H4 (cell line): ENCODE measurements at places on chromosomes 16 and 17. TPM values are rescaled to one million over a fixed set of nuclear protein-coding genes. Genes with fewer than 3 reads are reported as not detected.

GRCh38 chr17:65268832-65269231 is 131.7 kb downstream of the RGS9 start:
- no peak for DNase-seq

DNA sequence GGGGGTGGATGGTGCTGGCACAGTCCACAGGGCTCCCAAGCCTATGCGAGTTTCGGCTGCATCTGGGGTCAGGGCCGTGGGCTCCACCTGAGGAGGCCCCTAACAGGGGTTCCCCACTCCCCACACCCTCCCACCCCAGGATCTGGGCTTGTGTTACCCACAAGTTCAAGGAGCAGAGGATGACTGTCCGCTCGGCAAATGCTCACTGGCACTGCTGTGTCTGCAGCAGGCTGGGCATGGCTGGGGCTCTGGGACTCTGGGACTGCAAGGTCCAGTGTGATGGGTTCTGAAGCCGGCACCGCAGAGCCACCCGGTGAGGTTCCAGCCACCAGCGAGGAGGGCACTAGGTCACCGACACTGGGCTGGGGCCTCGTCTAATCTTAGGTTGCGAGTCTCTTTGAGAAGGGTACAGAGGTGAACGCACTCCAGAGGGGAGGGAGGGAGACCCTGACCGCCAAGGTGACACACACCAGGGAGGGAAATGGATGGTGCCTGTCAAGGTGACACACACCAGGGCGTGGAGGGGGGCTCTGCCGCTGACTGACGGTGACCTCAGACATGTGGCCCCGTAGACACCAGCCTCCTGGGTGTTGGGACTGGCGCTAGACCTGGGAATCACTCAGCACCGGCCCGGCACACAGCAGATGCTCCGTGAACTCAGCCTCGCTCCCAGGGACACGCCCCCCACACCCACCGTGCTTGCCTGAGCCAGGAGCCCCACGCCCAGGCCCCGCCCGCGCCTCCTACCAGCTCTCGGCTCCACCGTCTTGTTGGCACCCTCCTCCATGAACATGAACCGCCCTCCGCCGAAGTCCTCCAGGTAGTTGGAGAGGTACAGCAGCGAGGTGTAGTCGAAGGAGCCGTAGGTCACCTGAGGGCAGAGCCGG is 20.5 kb upstream of the HEXD start:
- DNase-seq: no peak

Gene SRCIN1
- total RNA-seq: 0.12 TPM in 1 of 2 replicates, not detected in the other

GRCh38 chr16:86710602-86710950 is 132.2 kb downstream of the FOXL1 start:
- no peak for DNase-seq

- no peak for DNase-seq
These were observed 66.9 kb upstream of the TNRC6C start for GRCh38 chr17:77891602-77892001.

GRCh38 chr16:57092786-57093411 is 516 bp downstream of the CPNE2 start:
- DNase-seq: no peak

DNA sequence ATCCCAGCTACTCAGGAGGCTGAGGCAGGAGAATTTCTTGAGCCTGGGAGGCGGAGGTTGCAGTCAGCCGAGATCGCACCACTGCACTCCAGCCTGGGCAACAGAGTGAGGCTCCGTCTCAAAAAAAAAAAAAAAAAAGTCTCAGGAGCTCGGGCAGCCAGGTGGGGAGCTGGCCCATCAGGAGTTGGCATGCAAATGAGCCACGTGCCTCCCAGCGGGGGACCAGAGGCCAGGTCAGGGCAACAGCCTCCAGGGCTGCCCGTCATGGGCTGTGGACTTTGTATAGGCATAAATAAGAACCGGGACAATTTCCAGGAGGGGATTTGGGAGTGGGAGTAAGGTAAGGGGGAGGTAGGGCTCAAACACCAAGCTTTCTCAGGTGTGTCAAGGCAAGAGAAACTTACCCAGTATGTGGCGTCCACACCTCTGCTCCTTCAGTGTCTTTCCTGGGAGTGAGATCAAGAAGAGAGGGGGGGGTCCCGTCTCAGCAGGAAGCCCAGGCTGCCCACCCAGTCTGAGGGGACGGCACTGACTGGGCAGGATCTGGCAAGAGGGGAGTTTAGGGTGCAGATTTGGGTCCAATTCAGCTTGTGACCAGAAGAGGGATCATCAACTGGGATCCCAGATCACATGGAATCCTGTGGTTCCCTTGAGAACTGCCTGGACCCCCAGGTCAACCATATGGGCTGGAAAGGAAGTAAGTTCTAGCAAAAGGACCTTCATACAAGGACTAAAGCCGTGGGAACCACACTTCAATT is 22.3 kb upstream of the G6PC1 start:
- DNase-seq: no peak

- DNase-seq: no peak
These were observed 80.1 kb downstream of the DNAH3 start for GRCh38 chr16:21070564-21070963.

GRCh38 chr16:47141773-47142485 is 1.8 kb downstream of the NETO2 start:
- DNase-seq: peak; percentile 90

DNA sequence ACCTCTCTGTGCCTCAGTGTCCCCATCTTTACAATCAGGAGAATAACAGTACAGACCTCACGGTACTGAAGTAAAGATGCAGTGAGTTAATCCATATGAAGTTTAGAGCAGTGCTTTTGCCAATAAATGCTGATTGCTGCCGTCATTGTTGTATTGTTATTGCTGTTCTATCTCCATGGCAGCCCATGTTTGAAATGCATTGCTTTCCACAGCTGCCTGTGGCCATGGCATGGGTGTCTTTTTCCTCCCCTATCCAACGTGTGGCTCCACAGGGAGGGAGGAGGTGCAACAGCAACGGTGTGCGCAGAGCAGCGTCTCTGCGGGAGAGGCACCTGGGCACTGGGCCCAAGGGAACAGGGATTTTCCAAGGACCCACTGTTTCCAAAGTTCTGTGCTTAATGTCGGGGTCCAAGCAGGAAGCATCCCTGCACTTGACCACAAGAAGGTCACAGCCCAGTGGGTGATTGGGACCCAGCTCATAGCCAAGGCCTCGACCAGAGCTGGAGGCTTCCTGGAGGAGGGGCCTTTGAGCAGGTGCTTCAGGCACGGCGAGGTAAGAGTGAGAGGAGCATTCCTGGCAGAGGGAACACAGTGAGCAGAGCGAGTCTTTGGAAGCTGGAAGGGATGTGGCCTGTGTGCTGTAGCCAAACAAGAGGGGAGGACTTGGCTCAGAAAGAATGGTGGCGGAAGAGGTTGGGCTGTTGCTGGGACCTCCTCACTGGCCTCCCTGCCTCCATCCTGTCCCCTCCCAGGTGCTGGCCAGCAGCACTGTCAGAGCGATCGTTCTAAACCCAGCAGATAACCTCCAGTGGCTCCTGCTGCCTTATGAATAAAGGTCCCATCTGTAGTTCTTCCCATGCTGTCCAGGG is 3.9 kb downstream of the RAI1 start:
- DNase-seq: no peak

DNA sequence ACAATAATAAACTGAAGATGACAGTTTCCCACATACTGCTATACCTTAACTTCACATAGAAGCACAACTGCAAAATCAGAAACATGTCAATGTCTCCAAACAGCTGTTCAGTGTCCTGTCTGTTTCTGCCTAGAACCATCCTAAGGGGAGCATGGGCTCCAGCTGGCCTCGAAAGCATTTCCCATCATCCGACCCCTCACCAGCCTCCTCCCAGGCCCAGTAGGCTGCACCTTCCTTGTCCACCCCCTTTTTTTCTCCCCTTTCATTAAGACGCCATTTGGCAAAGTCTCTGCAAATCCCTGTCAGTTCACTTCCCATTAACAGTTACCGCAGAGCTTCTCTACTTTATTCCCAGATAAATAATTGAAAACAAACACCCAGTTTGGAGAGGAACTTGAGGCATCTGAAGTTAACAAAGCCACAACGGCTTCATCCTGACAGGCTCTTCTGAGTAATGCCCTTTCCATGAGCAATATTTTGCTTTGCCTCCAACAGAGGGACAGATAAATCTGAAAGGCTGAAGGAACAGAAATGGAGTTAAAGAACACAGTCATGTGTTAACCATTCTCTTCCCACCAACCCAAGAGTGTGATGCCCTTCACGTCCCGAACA is 65.3 kb downstream of the SLC39A11 start:
- DNase-seq: no peak

Gene PHB1
- total RNA-seq: 232 and 233 TPM in 2 replicates

Gene EME1
- 9.4 and 11.9 TPM in 2 replicates for total RNA-seq

DNA sequence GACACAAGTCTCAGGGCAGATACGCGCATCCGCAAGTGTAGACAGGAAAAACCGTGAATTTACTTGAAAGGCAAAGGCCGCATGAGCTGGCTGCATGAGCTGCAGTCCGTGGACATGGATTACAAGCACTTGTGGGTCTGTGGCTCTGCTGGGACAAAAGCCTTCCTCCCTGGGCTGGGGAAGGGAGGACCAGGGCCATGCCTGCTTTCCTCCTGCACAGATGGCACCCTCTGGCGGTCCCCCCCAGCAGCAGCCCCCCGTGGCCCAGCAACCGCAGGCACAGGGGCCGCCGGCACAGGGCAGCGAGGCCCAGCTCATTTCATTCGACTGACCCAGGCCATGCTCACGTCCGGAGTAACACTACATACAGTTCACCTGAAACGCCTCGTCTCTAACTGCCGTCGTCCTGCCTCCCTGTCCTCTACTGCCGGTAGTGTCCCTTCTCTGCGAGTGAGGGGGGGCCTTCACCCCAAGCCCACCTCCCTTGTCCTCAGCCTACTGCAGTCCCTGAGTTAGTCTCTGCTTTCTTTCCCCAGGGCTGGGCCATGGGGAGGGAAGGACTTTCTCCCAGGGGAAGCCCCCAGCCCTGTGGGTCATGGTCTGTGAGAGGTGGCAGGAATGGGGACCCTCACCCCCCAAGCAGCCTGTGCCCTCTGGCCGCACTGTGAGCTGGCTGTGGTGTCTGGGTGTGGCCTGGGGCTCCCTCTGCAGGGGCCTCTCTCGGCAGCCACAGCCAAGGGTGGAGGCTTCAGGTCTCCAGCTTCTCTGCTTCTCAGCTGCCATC is 1.7 kb upstream of the MRPL12 start:
- DNase-seq: no peak

Gene FA2H
- not detected in 2 replicates for total RNA-seq
